ENCODE measurements at places on chromosomes 7 and 10. TPM values are rescaled to one million over a fixed set of nuclear protein-coding genes. Genes with fewer than 3 reads are reported as not detected.

- no peaks in the 10 kb centered on the region for H3K27me3 ChIP-seq
- H3K36me3 ChIP-seq, result no peaks in the 10 kb centered on the region
- no peak overlapping the region for H3K4me3 ChIP-seq
- no peak for DNase-seq
Measured at GRCh38 chr7:12581897-12582296, 11.4 kb downstream of the SCIN start.

DNA sequence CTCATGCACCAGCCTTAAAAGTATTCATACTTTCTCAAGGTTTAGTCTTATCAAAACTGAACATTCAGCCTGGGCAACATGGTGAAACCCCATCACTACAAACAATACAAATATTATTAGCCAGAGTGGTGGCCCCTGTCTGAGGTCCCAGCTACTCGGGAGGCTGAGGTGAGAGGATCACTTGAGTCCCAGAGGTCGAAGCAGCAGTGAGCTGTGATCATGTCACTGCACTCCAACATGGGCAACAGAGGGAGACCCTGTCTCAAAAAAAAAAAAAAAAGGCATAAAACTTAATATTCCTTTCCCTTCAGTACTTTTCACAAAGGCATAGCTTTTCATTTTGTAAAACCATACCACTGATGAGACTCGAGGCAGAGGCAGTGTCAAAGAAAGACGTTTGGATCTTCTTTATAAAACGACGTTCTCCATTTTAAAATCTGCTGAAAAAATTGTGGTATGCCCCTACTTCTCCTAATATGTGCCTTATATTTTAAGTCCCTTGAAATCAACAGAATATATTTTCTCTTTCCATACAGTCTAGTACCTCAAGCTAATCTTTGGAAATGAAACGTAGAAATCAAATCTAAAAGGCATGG lies 1.9 kb downstream of the NSUN6 start:
- DNase-seq, result no peak
- peaks cover 35% of the 10 kb centered on the region for H3K4me1 ChIP-seq
- H3K27ac ChIP-seq, result peak overlapping the region; percentile 24
- peaks cover 8% of the 10 kb centered on the region for H3K27me3 ChIP-seq

CDK13 gene
- 19.1 TPM for polyA plus RNA-seq

RBP3 gene
- not detected for polyA plus RNA-seq

GRCh38 chr10:123135415-123136141 lies at the start of gene HMX3:
Gene HMX3, plus strand, starts transcription at chr10:123135970. Its CDS starts 81 bp downstream, at chr10:123136051.
- no peak for DNase-seq
- no peak within 1 kb of the TSS for H3K27ac ChIP-seq
- H3K27me3 ChIP-seq, result peaks cover 33% of the 10 kb centered on the region
- peak within 1 kb of the TSS; percentile 53 for H3K4me3 ChIP-seq
- no peaks in the 10 kb centered on the region for H3K36me3 ChIP-seq

GRCh38 chr7:116100626-116101025 lies 70.1 kb upstream of the TFEC start:
- DNase-seq, result no peak
- peaks cover 1% of the 10 kb centered on the region for H3K27me3 ChIP-seq
- H3K36me3 ChIP-seq, result no peaks in the 10 kb centered on the region
- H3K4me3 ChIP-seq, result no peak overlapping the region

DGKI gene
- polyA plus RNA-seq, result not detected

GRCh38 chr10:121942749-121943416 lies 15.1 kb upstream of the ATE1 start:
- H3K27me3 ChIP-seq, result peaks cover 3% of the 10 kb centered on the region
- no peaks in the 10 kb centered on the region for H3K4me1 ChIP-seq
- H3K36me3 ChIP-seq, result no peaks in the 10 kb centered on the region

DNA sequence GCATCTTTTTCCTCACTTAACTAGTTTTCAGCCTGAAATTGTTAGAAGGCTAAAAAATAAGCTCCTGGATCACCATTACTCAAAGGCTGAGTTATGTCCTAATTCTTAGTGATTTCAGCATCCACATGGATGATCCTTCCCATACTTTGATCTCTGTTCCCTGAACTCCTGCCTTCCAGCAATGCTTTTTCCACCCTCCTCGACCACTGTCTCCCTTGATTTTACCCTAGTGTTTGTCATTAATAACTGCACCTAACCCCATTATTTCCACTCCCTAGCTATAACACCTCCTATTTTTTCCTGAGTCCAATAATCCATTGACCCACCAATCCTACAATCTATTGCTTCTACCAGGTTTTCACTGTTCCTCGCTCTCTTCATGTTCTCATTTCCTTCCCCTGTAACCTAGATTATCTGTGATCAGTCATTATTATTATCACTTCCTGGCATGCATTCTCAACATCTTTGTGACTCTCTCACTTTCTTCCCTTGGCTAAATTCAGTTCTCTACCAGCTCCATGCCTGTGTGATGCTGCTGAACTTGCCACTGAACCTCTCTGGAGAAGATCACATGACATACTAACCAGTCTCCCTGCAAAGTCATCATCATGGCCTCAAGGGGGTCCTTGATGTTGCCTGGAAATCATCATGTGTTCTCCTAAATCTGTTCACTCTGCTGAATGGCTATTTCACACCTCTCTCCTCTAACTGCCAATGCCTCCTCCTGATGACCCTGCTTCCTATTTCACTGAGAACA lies 6.5 kb upstream of the CALU start:
- no peaks in the 10 kb centered on the region for H3K36me3 ChIP-seq
- no peak overlapping the region for H3K4me3 ChIP-seq
- no peaks in the 10 kb centered on the region for H3K4me1 ChIP-seq
- H3K27me3 ChIP-seq, result peaks cover 5% of the 10 kb centered on the region
- no peak overlapping the region for H3K27ac ChIP-seq

GRCh38 chr10:91017198-91017597 lies 96.3 kb upstream of the ANKRD1 start:
- H3K4me1 ChIP-seq, result no peaks in the 10 kb centered on the region
- no peak overlapping the region for H3K4me3 ChIP-seq
- no peak for DNase-seq
- no peak overlapping the region for H3K27ac ChIP-seq

IL2RA gene
- polyA plus RNA-seq, result 2.7 TPM

DNA sequence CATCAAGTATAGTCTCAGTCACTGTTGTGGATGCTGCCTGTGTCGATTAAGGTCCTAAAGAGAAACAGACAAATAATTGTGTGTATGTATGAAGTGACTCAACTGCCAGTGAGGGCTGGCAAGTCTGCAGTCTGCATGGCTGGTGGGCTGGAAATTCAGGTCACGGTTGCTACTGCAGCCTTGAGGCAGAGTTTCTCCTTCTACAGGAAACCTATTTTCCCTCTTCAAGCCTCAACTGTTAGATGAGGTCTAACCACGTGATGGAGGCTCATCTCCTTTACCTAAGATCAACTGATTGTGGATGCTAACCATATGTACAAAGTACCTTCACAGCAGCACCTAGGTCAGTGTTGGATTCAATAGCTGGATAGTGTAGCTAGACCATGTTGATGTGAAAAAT lies 29.9 kb downstream of the MBL2 start:
- H3K4me3 ChIP-seq, result no peak overlapping the region
- H3K27me3 ChIP-seq, result no peaks in the 10 kb centered on the region
- no peak for DNase-seq

- H3K27ac ChIP-seq, result no peak overlapping the region
- no peak overlapping the region for H3K4me3 ChIP-seq
- H3K4me1 ChIP-seq, result no peaks in the 10 kb centered on the region
- no peak for DNase-seq
- H3K27me3 ChIP-seq, result no peaks in the 10 kb centered on the region
Measured at GRCh38 chr7:44388089-44388970, 62.9 kb upstream of the CAMK2B start.

DNA sequence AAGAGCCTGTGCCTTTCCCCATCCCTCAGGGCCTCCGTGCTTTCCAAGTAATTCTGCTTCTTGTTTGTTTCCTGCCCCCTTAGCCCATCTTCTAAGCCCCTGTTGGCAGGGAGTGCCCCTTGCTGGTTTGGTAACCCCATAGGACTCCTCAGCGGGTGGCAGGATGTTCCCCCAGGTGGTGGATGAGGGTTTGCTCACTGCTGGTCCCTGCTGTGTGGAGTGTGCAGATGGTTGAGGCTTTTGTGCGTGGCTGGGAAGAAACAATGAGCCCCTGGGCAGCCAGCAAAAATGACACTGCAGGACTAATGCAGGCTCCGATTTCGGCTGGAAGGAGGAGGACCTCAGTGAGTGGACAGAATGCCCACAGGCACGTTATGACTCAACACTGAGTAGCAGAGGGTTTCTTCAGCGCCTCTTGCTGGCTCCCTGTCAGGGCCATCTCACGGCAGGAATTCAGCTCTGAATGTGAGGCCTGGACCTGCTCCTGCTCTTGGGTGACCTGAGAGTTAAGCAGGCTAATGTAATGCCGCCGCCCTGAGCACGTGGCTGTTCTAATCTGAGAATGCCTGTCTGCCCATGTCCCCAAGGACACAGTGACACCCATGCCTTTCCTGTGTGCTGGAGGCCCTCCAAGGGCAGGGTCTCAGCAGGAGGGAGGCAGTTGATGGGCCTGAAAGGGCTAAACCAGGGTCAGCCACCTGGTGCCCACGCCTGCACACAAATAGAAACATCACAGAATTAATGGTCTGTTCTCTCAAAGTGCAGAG lies 16.6 kb downstream of the BAG3 start:
- H3K4me1 ChIP-seq, result peaks cover 2% of the 10 kb centered on the region
- no peak for DNase-seq

MCM10 gene
- 0.55 TPM for polyA plus RNA-seq

DNA sequence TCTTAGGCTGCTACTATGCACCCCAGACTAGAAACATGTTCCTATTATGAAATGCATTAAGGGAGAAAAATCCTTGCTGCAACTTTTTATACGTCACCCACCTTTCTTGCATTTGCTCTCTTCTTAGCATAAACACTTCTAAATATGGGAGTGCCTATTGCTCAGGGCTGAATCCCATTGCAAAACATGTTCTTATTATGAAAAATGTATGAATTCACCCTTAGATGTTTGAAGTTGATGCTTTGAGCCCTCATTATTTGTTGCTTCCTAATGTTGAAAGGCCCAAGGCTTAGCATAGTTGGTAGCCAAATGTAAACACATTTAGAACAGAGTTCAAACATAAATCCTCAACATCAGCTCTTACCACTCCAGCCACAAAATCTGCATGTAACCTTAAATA lies 52.8 kb downstream of the BMPER start:
- H3K36me3 ChIP-seq, result no peaks in the 10 kb centered on the region
- H3K4me1 ChIP-seq, result no peaks in the 10 kb centered on the region
- peaks cover 2% of the 10 kb centered on the region for H3K27me3 ChIP-seq
- no peak for DNase-seq

TAS2R5 gene
- not detected for polyA plus RNA-seq

CALHM2 gene
- 72.6 TPM for polyA plus RNA-seq

NUTM2E gene
- polyA plus RNA-seq, result not detected

DNA sequence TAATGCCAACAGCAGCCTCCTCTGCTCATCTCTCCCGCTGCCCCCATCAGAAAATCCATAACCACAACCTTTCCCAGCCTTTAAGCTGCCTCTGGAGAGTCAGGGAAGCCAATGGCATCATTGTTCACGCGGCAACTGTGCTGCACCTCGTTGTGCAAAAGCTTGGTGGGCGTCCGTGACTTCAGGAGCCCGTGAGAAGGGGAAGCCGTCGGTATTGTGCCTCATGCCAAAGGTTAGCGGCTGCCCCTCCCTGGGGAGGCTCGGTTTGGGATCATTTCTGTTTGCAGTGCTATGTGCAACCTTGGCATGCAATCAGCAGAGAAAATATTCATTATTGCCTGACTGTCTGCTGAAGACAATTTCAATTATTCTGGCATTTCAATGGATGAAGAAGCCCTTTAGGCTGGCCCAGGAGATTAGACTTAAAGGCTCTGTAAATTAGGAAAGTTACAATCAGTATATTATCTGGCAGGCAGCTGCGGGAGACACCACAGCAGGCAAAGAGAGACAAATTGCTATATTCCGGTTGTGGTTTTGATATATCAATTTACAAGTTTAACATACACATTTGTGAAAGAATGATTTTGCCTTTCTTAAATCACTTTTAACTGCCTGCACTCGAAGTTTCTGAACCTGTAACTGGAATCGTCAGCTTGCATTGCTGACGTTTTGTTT lies 244.5 kb downstream of the GATA3 start:
- H3K4me3 ChIP-seq, result no peak overlapping the region
- no peaks in the 10 kb centered on the region for H3K4me1 ChIP-seq
- H3K27ac ChIP-seq, result no peak overlapping the region
- DNase-seq, result no peak
- peaks cover 17% of the 10 kb centered on the region for H3K27me3 ChIP-seq

DNA sequence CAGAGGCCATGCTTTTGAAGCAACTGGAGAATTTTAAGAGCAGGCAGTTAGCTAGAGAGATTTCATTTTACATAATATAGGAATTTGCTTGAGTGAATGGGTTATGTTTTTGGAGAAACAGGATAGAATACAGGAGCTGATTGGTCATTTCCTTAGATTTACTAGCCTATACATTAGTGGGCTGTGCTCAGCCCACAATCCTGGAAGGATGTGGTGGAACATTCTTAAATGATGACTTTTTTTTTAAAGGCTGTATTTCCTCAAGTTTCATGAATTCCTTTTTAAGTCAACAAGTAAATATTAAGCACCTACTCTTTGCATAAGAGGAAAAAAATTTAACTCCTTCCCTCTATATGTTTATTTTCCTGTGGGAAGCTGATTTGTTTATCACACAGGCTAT lies 314.4 kb upstream of the BMPER start:
- H3K27ac ChIP-seq, result no peak overlapping the region
- H3K4me1 ChIP-seq, result peaks cover 7% of the 10 kb centered on the region
- H3K36me3 ChIP-seq, result no peaks in the 10 kb centered on the region
- no peak for DNase-seq

- no peaks in the 10 kb centered on the region for H3K27me3 ChIP-seq
- H3K27ac ChIP-seq, result no peak overlapping the region
- H3K36me3 ChIP-seq, result no peaks in the 10 kb centered on the region
- DNase-seq, result no peak
Measured at GRCh38 chr7:30912021-30912730, 523 bp downstream of the AQP1 start.

TMEM184A gene
- not detected for polyA plus RNA-seq

NFKB2 gene
- polyA plus RNA-seq, result 11.4 TPM

DNA sequence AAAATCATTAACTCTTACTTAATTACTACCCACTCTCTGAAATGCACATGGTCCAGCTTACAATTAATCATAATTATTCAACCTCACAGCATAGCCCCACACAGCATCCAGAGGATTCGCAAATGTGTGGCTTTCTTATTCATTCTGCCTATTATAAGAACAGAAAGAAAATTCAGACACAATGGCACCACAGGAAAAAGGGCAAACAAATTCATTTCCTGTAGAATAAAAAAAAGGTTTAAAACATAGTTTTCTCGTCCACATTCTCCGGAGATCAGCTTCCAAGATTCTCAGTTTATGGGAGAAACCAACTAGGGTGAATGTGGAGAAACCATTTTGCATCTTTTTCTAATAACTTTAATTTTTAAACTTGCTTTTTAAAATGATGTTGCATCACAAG lies 201.6 kb downstream of the PARD3 start:
- no peak for DNase-seq
- H3K27ac ChIP-seq, result no peak overlapping the region
- H3K27me3 ChIP-seq, result peaks cover 4% of the 10 kb centered on the region
- no peak overlapping the region for H3K4me3 ChIP-seq
- H3K4me1 ChIP-seq, result no peaks in the 10 kb centered on the region
- no peaks in the 10 kb centered on the region for H3K36me3 ChIP-seq

GRCh38 chr7:47027695-47028240 lies 554.1 kb downstream of the TNS3 start:
- H3K27ac ChIP-seq, result no peak overlapping the region
- H3K4me1 ChIP-seq, result no peaks in the 10 kb centered on the region
- no peaks in the 10 kb centered on the region for H3K27me3 ChIP-seq
- DNase-seq, result no peak
- H3K36me3 ChIP-seq, result no peaks in the 10 kb centered on the region
- H3K4me3 ChIP-seq, result no peak overlapping the region

All from immature natural killer cell (primary cell).